Muscle of leg (tissue), 16 donors: ENCODE measurements at places on chromosomes 11 and 22. TPM values are rescaled to one million over a fixed set of nuclear protein-coding genes. Genes with fewer than 3 reads are reported as not detected.

DNA sequence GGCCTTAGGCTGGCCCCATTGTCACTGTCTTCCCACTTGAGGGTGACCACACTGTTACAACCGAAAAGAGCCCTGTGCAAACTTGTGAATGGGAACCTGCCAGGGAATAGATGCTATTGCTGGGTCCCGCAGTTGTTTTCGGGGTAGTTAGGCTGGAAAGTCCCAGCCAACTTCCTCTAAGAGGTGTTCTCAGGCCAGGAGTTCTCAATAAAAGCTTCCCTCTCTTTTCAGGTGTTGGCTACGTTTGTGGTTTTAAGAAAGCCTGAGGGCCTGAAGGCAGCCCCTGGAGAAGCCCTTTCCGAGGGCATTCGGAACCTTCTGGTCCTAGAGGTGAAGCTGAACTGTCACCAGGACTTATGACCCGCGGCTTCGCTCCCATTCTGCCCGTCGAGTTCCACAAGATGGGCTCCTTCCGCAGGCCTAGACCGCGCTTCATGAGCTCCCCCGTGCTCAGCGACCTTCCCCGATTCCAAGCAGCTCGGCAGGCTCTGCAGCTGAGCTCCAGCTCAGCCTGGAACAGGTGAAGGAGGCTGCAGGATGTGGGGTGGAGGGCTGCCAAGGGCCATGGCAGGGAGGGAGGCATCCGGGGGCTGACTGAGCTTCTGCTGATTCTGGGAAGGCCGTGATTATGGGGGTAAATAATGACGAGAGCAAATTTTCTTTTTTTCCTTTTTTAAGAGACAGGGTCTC, 104.8 kb downstream of the PRR5L start:
- no peaks in the 10 kb centered on the region for H3K4me1 ChIP-seq
- no peak overlapping the region for H3K4me3 ChIP-seq
- no peaks in the 10 kb centered on the region for H3K27me3 ChIP-seq
- peaks cover 6% of the 10 kb centered on the region for H3K36me3 ChIP-seq
- no peak overlapping the region for H3K27ac ChIP-seq
- DNase-seq, result no peak

DNA sequence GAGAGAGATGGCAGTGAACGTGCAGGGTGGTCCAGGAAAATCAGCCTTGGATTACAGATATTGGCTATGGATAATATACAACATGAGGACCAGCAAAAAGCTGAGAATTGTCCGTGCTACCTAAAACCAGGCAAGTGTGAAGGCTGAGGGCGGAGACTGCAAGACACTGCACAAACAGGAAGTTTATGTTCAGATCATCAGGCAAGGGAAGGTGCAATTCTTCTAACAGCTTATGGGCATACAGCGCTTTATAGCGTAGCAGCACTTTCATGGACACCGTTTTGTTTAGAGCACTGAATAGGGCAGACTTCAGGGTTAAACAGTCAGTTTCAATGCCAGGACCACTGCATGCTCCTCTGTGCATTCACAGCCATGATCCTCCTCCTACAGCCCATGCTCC, 93.1 kb upstream of the TMEM45B start:
- no peaks in the 10 kb centered on the region for H3K36me3 ChIP-seq
- no peak overlapping the region for H3K4me3 ChIP-seq
- peaks cover 3% of the 10 kb centered on the region for H3K4me1 ChIP-seq
- H3K27me3 ChIP-seq, result peaks cover 7% of the 10 kb centered on the region

GRCh38 chr11:47797633-47798032, 30.5 kb upstream of the FNBP4 start:
- H3K4me3 ChIP-seq, result no peak overlapping the region
- DNase-seq, result no peak
- no peak overlapping the region for H3K27ac ChIP-seq

- no peaks in the 10 kb centered on the region for H3K4me1 ChIP-seq
- H3K36me3 ChIP-seq, result no peaks in the 10 kb centered on the region
- no peak for DNase-seq
- no peak overlapping the region for H3K4me3 ChIP-seq
These were observed 716 bp downstream of the GRM5 start for GRCh38 chr11:89065066-89065465.

GRCh38 chr22:48712558-48713271, 1115.0 kb downstream of the BRD1 start:
- no peak overlapping the region for H3K27ac ChIP-seq
- no peak for DNase-seq
- no peak overlapping the region for H3K4me3 ChIP-seq
- peaks cover 10% of the 10 kb centered on the region for H3K27me3 ChIP-seq
- no peaks in the 10 kb centered on the region for H3K36me3 ChIP-seq

- no peak overlapping the region for H3K4me3 ChIP-seq
- no peak for DNase-seq
- H3K36me3 ChIP-seq, result no peaks in the 10 kb centered on the region
- no peak overlapping the region for H3K27ac ChIP-seq
These were observed 195.9 kb downstream of the ARHGAP42 start for GRCh38 chr11:100882957-100883356.

DNA sequence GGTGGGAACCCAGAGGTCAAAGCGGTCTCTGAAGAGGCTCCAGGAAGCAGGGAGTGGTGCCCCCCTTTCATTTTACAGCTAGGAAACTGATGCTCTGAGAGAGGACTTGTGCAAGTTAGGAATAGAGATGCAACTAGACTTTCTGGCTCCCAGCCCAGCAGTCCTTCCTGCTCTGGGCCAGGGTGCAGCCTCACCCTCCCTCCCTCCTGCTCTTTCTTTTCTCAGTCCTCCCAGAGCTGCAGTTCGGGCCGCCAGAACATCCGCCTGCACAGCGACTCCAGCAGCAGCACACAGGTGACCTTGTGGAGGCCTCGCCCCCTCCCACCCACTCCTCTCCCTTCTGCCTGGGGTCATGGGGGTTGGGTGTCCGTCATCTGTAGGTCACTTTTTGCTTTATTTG, 51.5 kb downstream of the LHFPL7 start:
- H3K4me1 ChIP-seq, result peaks cover 13% of the 10 kb centered on the region
- H3K36me3 ChIP-seq, result no peaks in the 10 kb centered on the region
- no peak overlapping the region for H3K4me3 ChIP-seq
- peaks cover 2% of the 10 kb centered on the region for H3K27me3 ChIP-seq
- peak; percentile 87 for DNase-seq

DNA sequence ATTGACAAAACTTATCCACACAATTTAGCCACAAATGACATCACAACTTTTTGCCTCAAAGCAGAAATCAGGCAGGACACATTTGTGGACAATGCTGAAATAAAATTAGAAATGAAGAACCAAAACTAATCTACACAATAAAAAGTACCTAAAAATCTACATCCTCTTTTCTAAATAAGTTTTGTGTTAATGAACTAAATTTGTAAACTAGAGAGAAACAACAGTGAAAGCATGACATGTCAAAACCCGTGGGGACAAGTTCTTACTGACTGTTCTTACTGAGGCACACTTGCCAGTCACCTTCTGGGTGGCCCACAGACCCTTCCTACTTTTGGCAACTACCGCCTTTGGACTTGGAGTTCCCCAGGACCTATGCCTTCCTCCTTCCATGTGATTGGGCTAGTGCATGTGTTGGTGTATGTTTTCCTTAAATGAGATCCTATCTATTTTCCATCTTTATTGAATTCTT, 60.7 kb upstream of the MUC15 start:
- H3K27ac ChIP-seq, result no peak overlapping the region
- no peaks in the 10 kb centered on the region for H3K36me3 ChIP-seq
- no peaks in the 10 kb centered on the region for H3K27me3 ChIP-seq

DNA sequence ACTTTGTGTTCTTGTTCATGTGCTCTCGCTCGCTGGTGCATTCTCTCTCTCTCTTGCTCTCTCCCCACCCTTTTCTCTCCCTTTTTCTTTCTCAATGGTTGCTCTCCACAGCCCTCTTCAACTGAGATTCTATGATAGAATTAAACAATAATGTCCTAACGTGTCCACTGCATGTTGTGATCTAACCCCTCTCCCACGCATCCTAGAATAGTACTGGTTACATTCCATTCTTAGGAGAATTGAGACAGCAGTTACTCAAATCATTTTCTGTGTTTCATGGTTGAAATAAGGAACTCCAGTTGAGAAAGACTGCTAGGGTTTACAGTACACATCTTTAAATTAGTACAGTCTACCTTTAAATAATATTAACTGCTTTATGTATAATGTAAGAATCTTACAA, 318.1 kb upstream of the PITPNB start:
- H3K36me3 ChIP-seq, result no peaks in the 10 kb centered on the region
- no peaks in the 10 kb centered on the region for H3K4me1 ChIP-seq
- DNase-seq, result no peak

GRCh38 chr11:105023003-105023402, at the start of gene CASP5:
TSS of gene CASP5 (minus strand) at chr11:105023168. CDS start at chr11:105023136, 32 bp downstream.
- H3K4me3 ChIP-seq, result no peak within 1 kb of the TSS
- H3K27ac ChIP-seq, result no peak within 1 kb of the TSS
- no peaks in the 10 kb centered on the region for H3K4me1 ChIP-seq
- peak; percentile 37 for DNase-seq
- H3K36me3 ChIP-seq, result no peaks in the 10 kb centered on the region

DNA sequence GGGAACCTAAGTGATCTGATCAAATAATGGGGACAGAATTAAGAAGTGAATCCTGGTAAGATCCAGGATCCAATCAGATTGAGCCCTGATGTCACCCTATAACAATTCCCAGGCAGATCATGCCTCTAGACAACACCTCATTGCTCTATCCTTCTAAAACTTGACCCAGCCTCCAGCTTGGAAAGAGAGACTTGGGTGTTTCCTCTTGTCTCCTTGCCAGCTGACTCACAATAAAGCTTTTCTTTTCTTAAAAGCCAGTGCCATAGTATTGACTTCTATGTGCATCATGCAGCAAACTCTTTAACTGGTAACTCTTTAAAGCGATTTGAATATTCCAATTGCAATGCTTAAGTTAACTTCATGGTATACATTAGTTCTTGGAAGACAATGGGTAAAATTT, 109.6 kb upstream of the CHORDC1 start:
- H3K4me3 ChIP-seq, result no peak overlapping the region
- no peak for DNase-seq
- no peaks in the 10 kb centered on the region for H3K27me3 ChIP-seq

HTR3A gene
- 0.04 TPM for total RNA-seq

MRGPRX3 gene
- not detected for total RNA-seq

UPK3A gene
- total RNA-seq, result not detected

OR52H1 gene
- total RNA-seq, result 0.22 TPM

FOLR3 gene
- not detected for total RNA-seq

HOATZ gene
- total RNA-seq, result not detected

SLC22A12 gene
- total RNA-seq, result not detected

KRTAP5-7 gene
- not detected for total RNA-seq

ATG16L2 gene
- 12.3 TPM for total RNA-seq

TNNT3 gene
- 4,749 TPM for total RNA-seq

ENTHD1 gene
- total RNA-seq, result not detected

VSTM5 gene
- total RNA-seq, result 0.31 TPM
